ENCODE measurements at places on chromosomes 5 and 9. TPM values are rescaled to one million over a fixed set of nuclear protein-coding genes. Genes with fewer than 3 reads are reported as not detected.

ZFP37 gene
- 6.9 TPM for total RNA-seq

DNA sequence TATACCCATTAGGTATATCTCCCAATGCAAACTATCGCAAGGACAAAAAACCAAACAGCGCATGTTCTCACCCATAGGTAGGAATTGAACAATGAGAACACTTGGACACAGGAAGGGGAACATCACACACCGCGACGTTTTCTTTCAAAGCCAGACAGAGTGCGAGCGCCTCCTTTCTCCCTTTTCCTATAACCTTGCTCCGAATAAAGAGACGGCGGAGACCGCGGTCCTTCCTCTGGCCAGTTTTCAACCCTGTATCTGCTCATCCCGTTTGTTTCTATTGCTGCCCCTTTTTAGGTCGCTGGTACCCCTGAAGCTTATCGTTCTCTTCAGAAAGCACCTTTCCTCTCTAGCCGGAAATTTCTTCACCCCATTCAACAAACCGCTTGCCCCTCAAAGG lies 1.3 kb downstream of the LVRN start:
- no peaks in the 10 kb centered on the region for H3K4me1 ChIP-seq
- H3K27me3 ChIP-seq, result no peaks in the 10 kb centered on the region
- H3K27ac ChIP-seq, result no peak overlapping the region
- DNase-seq, result no peak
- peak overlapping the region; percentile 47 for H3K4me3 ChIP-seq

- H3K27me3 ChIP-seq, result no peaks in the 10 kb centered on the region
- no peak overlapping the region for H3K27ac ChIP-seq
- no peak overlapping the region for H3K4me3 ChIP-seq
- DNase-seq, result no peak
- H3K36me3 ChIP-seq, result no peaks in the 10 kb centered on the region
Measured at GRCh38 chr5:36078430-36078829, 11.7 kb upstream of the UGT3A2 start.

GRAMD2B gene
- 48.9 TPM for total RNA-seq

DNA sequence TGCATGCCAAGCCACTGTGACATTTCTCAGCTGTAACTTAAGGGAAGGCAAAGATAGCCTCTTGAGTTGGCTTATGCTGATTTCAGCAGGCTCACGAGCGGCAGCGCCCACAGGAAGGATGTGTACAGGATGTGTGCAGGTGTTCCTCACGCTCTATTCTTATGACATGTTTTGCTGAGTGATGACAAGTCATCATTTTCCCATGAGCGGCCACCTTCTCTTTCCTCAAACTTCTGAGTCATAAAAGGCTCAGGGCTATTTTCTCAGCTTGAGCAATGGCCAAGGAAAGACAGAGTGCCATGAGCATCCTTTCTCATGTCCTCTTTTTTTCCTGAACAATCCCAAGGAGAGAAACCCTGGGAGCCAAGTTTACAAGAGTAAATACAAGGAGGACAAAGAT lies 365.9 kb downstream of the PLK2 start:
- no peak overlapping the region for H3K4me3 ChIP-seq
- no peak overlapping the region for H3K27ac ChIP-seq
- H3K27me3 ChIP-seq, result no peaks in the 10 kb centered on the region
- no peak for DNase-seq

GRCh38 chr5:140678993-140679392 lies 5.6 kb upstream of the DND1 start:
- H3K36me3 ChIP-seq, result peaks cover 3% of the 10 kb centered on the region
- DNase-seq, result no peak
- no peaks in the 10 kb centered on the region for H3K27me3 ChIP-seq
- H3K27ac ChIP-seq, result no peak overlapping the region
- no peaks in the 10 kb centered on the region for H3K4me1 ChIP-seq

CCNI2 gene
- total RNA-seq, result not detected

DNA sequence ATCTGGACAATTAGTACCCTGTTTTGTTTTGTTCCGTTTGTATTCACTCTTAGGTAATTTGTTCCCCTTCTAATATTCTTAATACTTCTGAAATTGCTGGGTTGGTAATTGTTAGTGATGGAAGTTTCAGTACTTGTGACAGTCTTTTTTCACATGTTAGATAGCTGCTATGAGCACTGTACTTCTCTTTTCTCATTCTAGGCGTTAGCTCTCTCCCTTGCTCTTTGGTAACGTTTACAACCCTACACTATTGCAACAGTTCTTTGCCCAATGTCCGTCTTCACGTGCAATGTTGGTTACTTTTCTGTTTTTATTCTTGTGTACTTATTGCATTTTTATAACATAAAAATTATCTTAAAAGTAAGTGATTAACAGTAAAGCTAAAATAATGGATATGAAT lies 1509.0 kb downstream of the MAT2B start:
- H3K36me3 ChIP-seq, result no peaks in the 10 kb centered on the region
- H3K27ac ChIP-seq, result no peak overlapping the region
- no peaks in the 10 kb centered on the region for H3K27me3 ChIP-seq
- no peaks in the 10 kb centered on the region for H3K4me1 ChIP-seq
- DNase-seq, result no peak
- H3K4me3 ChIP-seq, result no peak overlapping the region

DNA sequence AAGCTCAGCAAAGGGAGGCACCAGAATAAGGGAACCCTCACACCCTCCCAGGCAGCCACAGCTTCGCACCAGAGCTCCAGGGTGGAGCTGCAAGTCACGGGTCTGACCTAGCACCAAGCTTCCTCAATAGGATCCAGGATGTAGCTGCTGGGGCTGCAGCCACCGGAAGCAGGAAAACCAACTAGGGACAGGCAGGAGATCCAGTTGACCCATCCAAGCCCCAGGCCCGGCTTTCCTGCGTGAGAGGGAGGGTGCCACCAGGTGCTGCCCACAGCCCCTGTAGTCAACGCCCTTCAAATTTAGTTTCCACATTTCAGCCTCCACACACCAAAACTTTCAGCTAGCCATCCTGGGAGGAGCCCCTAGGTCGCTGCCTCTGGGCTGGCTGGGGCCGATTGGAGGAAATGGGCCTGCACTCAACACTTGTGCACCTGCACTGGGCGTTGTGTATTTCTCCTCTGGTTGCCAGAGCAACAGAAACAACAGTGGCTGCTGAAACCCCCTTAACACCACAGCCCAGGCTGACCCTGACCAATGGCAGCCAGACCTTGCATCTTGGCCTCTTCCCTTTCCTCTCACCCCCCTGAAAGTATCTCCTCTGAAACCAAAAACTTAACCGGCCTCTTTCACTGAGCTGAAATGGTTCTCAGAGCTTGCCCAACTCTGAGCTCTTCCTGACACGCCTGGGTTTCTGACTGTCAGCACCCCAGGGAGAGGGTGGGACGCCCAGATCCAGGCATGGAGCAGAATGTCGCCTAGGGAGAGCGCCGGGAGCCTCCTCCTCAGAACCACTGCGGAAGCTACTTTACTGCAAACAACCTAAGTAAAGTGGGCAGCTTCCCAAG lies 226.5 kb upstream of the MAP3K1 start:
- DNase-seq, result peak; percentile 53
- no peaks in the 10 kb centered on the region for H3K36me3 ChIP-seq
- peak overlapping the region; percentile 74 for H3K27ac ChIP-seq
- no peak overlapping the region for H3K4me3 ChIP-seq
- peaks cover 32% of the 10 kb centered on the region for H3K4me1 ChIP-seq

DNA sequence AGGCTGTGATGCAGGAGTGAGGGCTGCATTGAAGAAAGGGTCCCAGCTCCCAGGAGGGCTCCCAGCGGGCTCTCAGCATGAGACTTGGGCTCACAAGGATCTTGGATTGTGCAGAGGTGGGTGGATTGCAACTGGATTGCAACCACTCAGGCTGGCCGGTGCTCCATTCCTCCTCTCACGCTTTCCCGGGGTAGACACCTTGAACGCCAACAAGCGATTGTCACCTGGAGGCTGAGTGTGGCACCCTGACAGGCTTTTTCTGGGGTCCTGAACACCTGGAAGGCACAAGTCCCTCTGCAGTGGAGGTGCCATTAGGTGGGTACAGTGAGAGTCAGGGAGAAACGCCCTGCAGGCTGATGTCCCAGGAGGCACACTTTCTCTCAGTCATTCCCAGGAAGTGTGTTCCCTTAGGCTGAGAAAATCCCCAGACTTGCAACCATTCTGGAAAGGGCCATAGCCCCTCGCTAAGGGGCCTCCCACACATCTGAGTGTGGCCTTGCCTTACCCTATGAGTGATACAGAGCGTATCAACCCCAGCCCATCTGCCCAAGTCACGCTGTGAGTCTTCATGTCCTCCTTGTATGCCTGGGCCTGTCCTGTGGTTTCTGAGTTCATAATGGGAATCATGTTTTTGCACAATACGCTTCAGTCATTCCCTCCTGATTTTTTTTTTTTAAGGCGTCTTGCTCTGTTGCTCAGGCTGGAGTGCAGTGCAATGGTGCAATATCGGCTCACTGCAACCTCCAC lies 488.1 kb downstream of the IRX1 start:
- H3K4me3 ChIP-seq, result no peak overlapping the region
- no peaks in the 10 kb centered on the region for H3K36me3 ChIP-seq
- H3K4me1 ChIP-seq, result no peaks in the 10 kb centered on the region
- H3K27ac ChIP-seq, result no peak overlapping the region
- DNase-seq, result no peak

- no peaks in the 10 kb centered on the region for H3K36me3 ChIP-seq
- no peaks in the 10 kb centered on the region for H3K27me3 ChIP-seq
- no peak overlapping the region for H3K4me3 ChIP-seq
- no peak for DNase-seq
- no peaks in the 10 kb centered on the region for H3K4me1 ChIP-seq
Measured at GRCh38 chr9:85738509-85738908, 3.2 kb downstream of the AGTPBP1 start.

DNA sequence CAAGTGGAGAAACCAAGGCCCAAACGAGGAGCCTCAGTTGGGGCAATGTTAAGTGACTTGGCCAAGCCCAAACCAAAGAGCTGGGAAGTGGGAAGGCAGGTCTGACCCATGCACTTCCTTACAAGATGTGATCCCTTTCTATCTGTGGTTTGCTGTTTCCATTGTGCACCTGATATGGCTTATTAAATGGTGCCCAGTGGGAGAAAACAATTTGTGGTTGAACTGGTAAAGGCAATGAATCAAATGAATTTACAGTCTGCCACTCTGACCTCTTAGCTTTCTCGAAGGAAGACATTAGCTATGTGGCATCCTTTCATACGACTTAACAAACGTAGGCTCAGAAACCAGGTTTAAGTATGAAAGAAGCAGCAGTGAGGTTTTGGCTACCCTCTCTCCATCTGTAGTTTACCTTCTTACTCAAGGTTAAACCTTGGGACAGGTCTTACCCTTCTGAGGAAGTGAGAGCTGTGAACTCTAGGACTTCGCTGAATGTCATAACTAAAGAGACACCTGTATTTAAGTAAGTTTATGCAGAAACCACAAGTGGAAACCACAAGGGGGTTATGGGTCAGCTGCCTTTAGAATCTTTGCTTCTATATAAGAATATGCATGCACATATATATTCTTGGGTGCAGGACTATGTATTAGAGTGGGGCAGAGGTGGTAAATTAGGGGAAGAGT lies 100.5 kb upstream of the SPATA31D4 start:
- DNase-seq, result no peak
- no peak overlapping the region for H3K4me3 ChIP-seq
- H3K4me1 ChIP-seq, result no peaks in the 10 kb centered on the region

- no peaks in the 10 kb centered on the region for H3K36me3 ChIP-seq
- H3K4me1 ChIP-seq, result no peaks in the 10 kb centered on the region
- H3K4me3 ChIP-seq, result no peak overlapping the region
- H3K27me3 ChIP-seq, result no peaks in the 10 kb centered on the region
- DNase-seq, result no peak
- H3K27ac ChIP-seq, result no peak overlapping the region
Measured at GRCh38 chr5:179405054-179405416, 59.8 kb upstream of the ADAMTS2 start.

DNA sequence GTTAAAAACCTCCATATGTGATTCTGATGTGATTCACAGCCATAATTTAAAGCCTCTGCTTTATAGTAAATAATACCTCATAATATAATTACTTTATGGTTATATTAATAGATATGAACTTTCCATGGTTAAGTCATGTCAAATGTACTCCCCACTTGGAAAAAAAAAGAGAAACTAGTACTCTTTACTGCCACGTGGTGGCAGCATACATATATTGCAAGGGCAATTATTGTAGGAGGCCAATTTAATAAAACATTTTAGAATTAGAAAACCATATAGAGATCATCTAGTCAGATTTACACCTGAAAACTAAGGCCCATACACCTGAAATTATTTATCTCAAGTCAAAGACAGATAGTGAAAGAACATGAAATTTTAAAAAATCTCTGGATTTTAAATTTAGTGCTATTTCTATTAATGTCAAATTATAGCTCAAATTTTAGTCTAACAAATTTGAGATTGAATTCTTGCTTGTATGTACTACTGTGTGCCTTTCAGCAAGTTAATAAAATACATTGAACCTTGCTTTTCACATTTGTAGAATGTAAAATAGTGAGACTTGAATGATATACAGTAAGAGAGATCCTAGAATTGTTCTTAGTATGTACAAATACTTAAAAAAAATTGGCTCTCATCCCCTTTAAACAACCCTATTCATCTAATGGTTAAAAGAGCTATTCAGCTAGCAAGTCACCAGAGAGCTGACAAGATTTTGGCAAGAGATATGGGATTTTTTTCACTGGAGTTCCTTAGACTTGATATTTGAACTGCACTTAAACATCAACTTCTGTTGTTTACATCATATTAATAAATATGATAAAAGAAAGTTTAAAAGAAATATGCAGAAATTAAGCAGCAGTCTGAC lies 603.8 kb downstream of the TLE4 start:
- H3K4me3 ChIP-seq, result no peak overlapping the region
- H3K27me3 ChIP-seq, result no peaks in the 10 kb centered on the region
- H3K27ac ChIP-seq, result no peak overlapping the region
- no peaks in the 10 kb centered on the region for H3K4me1 ChIP-seq

RNF183 gene
- total RNA-seq, result not detected

DNA sequence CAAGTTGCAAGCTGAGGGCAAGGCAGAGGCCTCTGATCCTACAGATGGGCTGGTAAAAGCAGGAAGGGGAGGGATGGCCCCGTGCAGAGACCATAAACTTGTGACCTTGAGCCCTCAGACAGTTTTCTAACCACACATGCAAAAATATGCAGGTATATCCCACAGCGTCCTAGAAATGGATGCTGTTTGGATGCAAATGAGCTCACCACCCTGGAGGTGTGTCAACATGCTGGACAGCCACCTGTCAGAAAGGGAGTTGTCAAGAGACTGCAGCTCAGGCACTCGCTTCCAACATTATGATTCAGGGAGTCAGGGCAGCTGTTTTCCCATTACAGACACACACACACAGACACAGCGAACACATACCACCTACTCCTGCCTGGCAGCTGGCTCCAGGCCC lies 97.3 kb upstream of the PANK3 start:
- H3K27me3 ChIP-seq, result no peaks in the 10 kb centered on the region
- no peaks in the 10 kb centered on the region for H3K4me1 ChIP-seq
- no peak for DNase-seq
- H3K27ac ChIP-seq, result no peak overlapping the region
- H3K4me3 ChIP-seq, result no peak overlapping the region
- no peaks in the 10 kb centered on the region for H3K36me3 ChIP-seq

ABLIM3 gene
- total RNA-seq, result 75.3 TPM

DNA sequence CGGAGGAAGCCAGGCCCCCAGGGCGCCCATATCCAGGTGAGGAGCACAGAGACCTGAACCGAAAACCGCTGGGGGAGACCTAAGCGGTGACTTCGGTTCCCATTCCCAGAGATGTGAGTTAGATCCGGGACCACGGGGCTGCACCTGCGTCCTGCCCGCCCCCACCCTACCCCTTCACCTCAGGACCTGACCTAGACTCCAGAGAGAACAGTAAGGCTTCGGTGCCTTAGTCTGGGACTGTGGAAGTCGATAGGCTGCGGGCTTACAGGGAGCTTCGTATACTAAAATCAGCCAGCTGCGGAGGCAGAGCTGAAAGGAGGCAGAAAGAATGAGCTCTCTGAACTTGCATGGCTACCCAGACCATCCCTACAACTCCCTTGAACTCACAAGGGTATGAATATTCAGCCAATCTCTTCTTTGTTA lies 518 bp upstream of the FAM13B start:
- no peaks in the 10 kb centered on the region for H3K27me3 ChIP-seq
- no peaks in the 10 kb centered on the region for H3K36me3 ChIP-seq
- no peak for DNase-seq
- H3K4me3 ChIP-seq, result peak overlapping the region; percentile 81
